ENCODE measurements at places on chromosomes 11 and 22.

DNA sequence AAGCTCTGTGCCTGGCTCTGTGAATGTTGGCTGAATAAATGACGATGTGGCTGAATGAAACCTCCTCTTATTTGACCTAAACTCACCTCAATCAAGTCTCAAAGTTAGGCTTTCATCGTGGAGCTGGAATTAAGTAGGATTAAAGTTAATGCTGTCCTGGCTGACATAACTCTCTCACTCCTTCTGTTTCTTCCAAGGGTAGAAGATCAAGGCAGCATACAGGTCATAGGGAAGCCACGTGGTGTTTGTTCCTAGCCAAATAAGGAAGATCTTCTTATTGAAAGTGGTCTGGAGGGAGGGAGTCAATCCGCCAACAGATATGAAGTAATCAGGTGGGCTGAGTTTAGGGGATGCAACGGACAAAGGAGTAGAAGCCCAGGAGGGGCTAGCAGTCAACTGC is 59.5 kb downstream of the TRIM29 start:
- DNase-seq, result no peak

DNA sequence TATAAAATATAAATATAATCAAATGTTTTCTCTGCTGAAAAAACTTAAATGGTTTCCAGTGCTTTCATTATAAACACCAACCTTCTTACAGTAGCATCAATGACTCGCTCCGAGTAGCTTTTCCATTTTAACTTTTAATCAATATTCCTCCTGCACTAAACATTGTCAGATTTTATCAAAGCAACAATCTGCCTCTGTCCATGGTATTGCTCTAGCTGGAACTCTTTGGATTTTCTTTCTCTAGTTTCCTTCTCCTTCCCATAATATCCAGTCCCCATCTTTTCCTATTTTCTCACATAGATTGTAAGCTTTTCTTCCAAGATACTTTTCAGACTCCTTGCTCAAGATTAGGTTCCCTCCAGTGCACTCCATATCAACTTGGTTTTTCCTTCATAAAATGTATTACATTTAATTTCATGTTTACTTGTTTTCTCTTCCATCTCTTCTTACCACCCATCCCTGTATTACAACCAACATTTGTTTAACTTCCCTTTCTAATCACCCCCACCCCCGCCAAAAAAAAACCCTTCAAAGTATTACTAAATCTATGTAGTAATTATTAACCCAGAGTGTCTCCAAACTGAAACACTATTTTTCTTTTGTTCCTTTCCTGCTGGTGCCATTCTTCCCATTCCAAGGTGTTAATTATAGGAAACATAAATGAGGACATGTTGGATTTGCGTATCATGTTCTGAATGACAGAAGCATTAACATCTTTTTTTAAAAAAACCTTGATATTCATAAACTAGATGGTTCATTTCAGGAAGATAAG is 716.5 kb downstream of the NELL1 start:
- no peak for DNase-seq

GRCh38 chr11:76369406-76369805 is 11.5 kb downstream of the THAP12 start:
- DNase-seq, result no peak

GRCh38 chr22:50084080-50084477 is 1.1 kb downstream of the MLC1 start:
- no peak for DNase-seq

DNA sequence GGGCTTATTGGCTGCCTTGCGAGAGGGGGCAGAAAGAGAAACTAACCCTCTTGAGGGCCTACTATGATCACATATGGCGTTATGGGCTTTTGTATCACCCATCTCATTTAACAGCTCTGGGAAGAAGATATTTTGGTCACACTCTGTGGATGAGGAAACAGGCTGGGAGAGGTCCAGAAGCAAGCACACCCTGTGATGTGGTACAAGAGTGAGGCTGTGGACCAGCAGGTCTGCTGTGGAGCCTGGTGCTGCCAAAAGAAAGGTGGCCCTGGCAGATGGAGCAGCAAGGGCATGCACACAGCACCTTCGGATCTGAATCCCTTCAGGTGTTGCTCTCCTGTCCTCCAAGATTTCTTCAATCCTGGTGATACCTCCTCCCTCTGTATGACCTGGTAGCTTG is 64.1 kb downstream of the KCNC1 start:
- no peak for DNase-seq

DNA sequence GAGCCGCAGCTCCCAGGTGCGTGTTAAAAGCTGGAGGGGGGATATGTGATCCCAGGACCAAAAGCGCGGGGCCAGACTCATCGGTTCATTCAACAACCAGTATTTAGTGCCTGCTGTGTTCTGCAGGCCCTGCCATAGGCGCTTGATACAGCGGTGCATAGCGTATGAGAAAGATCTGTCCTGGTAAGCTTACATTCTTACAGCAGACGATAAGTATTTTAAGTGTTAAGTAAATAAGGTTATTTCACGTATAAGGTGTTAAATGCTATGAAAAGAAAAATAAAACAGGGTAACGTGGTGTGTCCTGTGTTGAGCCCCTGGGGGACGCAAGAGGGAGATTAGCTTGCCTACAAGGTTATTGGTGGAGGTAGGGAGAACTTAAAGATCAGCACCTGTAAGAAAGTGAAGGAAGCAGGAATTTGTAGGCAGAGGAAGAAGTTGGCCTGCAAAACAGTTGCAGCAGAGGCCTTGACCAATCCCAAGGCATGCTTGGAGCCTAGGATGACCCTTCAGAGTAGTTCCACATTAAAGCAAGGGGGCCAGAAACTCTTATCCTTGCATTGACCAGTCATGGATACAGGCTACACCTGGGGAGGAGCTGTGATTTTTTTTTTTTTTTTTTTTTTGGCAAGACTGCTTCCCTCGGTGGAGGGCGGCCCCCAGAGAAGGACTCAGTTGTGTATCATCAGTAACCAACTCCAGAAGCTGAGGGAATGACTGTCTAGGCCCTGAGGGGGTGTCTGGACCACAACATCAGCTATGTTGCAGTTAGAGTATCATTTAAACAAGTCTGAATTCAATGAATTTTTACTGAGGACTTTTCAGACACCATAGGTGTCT is 487 bp upstream of the LIPT2 start:
- DNase-seq, result no peak

GRCh38 chr11:75203641-75204011 is 36.9 kb upstream of the TPBGL start:
- no peak for DNase-seq

DNA sequence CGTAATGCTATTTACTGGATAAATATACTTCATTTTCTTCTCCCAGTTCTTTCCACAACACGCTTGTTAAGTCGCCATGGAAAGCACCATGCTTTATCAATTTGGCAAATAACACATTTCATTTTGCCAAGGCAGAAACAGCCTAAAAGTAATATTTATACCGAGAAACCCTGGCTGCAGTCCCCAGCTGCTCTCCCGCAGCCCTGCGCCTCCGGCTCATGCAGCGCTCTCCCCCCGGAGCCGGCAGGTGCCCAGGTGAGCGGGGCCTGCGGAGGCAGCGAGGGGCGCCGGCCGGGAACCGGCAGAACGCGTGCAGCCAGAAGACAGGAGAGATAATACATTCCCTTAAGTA is 681 bp upstream of the ARHGEF12 start:
- no peak for DNase-seq

- no peak for DNase-seq
These were observed 115.4 kb downstream of the SERGEF start for GRCh38 chr11:17897495-17897894.

- DNase-seq, result peak; percentile 96
These were observed 5.5 kb downstream of the TTC28 start for GRCh38 chr22:28674121-28674563.

DNA sequence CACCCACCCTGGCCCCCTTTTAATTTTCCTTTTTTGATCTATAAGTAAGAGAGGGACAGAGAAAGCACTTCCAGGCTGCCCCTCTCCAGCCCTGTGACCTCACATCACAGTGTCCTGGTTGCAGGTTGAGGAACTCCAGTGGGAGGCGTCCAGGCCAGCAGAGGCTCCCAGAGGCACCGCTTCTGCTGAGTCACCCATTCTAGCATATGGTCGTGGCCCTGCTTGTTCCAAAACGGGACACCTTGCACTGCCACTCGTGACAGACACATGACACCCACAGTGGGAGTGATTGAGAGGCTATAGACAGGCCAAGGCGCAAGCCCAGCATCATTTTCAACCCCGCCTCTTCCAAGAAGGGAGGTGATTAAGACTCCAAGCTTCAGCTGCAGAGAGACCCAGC is 16.0 kb upstream of the TMPRSS4 start:
- DNase-seq, result no peak

- no peak for DNase-seq
These were observed 5.2 kb downstream of the TSPAN32 start for GRCh38 chr11:2306877-2307500.

- DNase-seq, result no peak
These were observed 412.2 kb downstream of the TBC1D22A start for GRCh38 chr22:47174671-47175112.

GRCh38 chr11:59417023-59417422 is 9.2 kb downstream of the OR5A2 start:
- no peak for DNase-seq

DNA sequence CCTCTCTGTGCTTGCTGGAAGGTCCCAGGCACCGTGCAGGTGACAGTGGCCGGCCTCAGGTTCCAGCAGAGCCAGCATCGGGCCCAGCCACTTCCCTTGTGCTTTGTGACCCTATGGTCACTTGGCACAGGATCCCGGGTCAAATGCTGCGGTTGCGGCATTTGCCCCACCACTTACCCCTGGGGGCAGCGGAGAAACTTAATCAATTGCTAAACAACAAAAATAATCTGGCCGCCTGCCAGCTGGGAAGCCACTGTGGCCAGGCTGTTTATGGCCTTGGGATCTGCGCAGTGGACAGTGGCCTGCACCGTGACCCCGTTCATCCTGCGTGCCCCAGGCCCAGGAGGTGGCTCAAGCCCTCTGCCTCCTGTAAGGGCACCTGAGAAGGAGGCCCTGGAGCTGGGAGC is 65.0 kb downstream of the LRP5 start:
- DNase-seq, result no peak

DNA sequence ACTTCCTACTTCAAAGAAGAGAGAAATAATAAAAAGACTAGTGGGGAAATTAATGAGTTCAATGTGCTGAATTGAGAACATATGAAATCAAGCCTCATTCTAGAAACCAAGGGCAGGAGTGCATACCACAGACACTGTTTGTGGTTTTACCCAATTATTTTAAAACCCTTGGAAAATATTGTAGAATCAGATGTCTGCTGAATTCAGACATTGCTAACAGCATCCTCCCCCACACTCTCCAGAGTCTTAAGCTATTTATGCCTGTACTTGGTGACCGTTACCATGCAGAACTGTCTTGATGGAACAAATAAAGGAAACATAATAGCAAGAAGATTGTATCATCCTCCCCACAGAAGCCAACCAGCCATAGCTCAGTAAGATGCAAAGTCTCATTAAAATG is 850.1 kb downstream of the NTM start:
- no peak for DNase-seq

DNA sequence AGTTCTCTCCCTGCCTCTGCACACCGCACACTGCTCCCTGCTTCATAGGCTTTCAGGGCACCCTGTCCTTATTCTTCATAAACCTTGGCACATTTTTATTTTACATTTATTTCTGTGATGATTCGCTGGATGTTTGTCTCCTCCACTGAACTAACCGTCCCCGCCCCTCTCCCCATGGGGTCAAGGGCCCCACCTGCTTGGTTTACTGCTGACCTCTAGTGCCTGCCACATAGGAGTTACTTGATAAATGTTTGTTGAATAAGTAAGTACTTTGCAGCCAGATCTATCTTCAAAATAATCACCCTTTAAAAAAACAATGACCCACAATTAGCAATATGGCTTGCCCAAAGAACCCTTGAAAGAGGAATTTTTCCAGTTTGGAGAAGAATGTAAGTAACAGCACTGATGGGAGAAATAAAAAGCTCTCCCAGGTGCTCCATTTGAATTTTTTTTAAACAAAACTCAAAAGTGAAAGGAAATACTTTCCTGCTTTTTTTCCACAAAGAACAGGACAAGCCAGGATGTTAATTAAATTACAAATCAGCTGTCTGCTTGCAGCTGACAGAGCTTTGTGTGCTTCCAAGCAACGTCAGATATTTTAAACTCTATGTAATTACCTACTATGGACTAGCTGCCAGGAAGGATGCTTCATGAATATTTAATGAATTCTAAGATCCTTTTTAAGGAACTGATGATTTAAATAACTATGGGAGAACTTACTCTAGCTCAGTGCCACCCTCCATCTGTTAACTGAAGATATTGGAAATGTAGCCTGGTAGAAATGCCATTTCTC is 1083.6 kb downstream of the DLG2 start:
- DNase-seq, result no peak

GRCh38 chr11:38562562-38562961 is 1964.5 kb upstream of the RAG2 start:
- no peak for DNase-seq

- DNase-seq, result no peak
These were observed 28.2 kb downstream of the CAT start for GRCh38 chr11:34466802-34467488.

DNA sequence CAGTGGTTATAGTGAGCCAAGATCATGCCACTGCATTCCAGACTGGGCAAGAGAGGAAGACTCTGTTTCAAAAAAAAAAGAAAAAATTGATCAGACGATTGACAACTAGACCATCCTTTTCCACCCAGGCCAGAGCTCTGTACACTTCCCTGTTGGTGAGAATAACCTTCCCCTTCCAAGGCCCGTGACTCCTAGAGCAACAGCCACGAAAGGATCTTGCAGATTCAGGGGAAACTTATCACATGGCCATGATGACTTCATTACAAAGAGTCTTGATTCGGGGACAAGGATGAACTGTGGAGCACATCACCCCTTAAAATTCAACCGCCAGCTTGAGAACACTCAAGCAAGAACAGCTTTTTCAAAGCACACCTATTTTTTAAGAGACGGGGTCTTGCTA is 10.3 kb downstream of the CD5 start:
- DNase-seq, result no peak

- DNase-seq, result no peak
These were observed 104.7 kb downstream of the ETS1 start for GRCh38 chr11:128482512-128483191.

GRCh38 chr22:39349506-39349966 is 255 bp upstream of the SYNGR1 start:
- DNase-seq, result no peak

GRCh38 chr11:64261556-64262080 is 10.3 kb downstream of the PLCB3 start:
- DNase-seq, result no peak

- no peak for DNase-seq
These were observed 345.8 kb downstream of the CNTN5 start for GRCh38 chr11:99366546-99366945.

Data from KBM-7 (cell line).